HT-29 (cell line): ENCODE measurements at places on chromosomes 3 and 15. TPM values are rescaled to one million over a fixed set of nuclear protein-coding genes. Genes with fewer than 3 reads are reported as not detected.
A peak's percentile ranks its signal among the peaks of the same experiment; 100 is the strongest.

DNA sequence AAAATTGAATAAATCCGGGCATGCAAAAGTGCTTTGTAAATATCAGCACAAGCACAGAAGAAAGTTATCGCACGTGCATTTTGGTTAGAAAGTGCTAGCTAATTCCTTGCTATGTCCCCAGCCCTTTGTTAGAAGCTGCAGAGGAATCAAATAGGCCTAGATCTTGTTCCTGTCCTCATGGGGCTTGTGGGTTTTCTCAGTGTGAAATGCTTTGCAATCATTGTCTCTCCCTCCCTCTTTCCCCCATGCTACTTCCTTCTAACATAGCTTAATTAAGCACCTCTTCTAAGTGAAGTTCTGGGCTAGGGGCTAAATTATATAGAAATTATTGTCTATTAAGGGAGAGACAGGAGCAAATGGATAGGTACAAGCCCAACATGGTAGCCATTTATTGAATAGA lies 271.7 kb downstream of the RPLP1 start:
- no peak for DNase-seq

- DNase-seq: peak; percentile 66
Observed at GRCh38 chr15:73799466-73799865, 46.3 kb upstream of the INSYN1 start.

Gene LRRC31
- 0.29 and 0.48 TPM in 2 replicates for total RNA-seq

DNA sequence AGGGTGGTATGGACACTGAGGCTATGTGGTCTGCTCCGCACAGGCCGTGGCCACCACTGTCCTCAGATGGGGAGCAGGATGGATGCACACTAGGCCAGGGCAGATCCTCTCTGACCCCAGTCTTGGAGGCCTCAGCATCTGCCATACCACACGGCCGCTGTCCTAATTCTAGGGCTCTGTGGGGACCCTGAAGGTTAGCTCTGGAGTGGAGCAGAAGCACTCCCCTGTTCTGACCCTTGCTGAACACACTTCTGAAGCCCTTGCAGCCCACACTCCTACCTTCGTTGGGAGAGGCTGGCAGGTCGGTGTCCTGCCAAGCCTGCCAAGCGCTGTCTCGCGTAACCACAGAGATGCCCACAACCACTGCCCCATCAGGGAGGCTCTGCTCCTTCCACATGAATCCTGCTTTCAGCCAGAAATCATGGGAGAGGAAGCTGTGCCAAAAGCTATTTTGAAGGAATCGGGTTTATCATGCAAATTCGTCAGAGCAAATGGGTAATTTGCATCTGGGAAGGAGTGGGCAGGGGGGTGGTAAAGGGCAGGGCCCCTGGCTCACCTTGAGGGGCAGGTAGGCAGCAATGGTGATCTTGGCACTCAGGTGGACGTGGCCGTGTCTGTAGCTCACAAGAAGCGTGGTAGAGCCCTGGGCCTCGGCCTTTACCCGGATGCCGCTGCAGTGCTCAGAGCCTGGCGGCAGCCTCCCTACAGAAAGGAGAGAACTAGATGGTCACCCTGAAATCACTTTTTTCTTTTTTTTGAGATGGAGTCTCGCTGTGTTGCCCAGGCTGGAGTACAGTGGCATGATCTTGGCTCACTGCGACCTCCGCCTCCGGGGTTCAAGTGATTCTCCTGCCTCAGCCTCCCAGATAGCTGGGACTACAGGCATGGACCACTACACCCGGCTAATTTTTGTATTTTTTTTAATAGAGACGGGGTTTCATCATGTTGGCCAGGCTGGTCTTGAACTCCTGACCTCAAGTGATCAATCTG lies 54.4 kb downstream of the NUP210 start:
- DNase-seq: no peak

DNA sequence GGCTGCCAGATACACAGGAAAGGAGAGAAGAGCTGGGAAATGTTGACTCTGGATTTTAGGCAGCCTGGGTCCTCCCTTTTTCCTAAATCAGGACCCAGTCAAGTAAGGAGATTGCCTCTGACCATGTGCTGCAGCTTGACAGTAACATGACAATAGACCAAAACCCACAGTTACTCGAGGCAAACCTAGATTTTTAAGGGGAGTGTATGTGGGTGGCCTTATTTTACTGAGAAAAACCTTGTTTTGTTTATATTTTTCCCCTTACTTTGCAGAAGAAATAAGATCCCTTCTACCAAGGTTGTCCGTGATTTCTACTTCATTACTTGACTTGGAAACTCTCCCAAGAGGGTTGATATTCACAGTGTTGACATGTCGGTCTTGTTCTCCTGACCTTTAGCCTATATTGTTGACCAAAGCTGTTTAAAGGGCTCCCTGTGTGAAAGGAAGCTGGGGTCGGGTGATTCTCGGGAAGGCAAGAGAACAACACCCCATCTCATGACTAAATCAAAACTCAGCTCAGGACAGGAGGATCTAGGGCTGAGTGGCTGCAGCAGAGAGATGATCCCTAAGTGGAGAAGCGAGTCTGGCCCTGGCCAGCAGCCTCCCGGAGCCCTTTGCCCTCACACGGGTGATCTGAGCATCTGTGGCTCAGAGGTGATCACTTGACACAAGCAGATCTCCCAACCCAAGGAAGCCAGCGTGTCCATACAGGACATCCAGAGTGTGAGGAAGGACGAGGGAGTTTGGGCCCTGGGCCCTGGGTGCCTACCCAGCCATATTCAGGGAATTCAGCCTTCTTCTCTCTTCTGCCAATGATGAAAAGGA lies 31.0 kb upstream of the SLCO2A1 start:
- DNase-seq: no peak

DNA sequence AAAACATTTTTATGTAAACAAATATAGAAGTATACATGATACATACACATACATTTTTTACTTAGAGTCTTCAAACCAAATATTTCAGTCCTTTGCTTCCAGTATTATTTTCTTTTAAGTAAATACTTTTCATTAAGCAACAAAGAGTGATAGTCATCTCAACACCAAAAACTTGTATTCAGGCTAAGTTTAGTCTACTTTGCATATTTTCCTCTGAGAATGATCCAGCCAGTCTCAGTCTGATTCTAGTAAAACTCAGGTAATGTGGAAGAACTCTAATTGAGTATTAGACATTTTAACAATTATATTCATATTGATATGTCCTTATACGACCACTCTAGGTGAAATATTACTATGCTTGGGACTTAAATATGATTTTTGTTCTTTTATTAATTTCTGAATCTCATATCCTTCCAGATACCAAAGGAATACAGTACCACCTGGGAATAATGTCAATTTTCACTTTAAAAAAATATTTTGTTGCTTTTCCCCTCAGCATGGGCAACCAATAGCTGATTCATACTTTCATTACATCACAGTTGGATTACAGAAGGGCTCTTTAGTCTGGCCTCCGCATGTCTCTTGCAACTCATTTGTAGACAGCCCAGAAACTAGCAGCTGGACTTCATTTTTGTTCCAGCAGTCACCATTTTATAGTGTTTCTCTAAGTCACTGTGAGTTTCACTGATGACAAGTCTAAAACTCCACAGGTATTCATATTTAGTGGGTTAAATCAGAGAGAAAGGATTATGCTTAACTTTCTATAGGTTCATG lies 390.4 kb downstream of the ZBTB20 start:
- no peak for DNase-seq

Gene AQP9
- not detected in 2 replicates for total RNA-seq

Gene KIF15
- 4.9 and 5.5 TPM in 2 replicates for total RNA-seq

Gene MYEF2
- total RNA-seq: 17.9 and 20.5 TPM in 2 replicates

Gene CHRNB4
- 0.03 TPM in 1 of 2 replicates, not detected in the other for total RNA-seq

GRCh38 chr3:185582871-185583270 lies 3.2 kb upstream of the SENP2 start:
- no peak for DNase-seq

GRCh38 chr3:152253514-152253913 lies 15.2 kb upstream of the MBNL1 start:
- no peak for DNase-seq

Gene CLRN1
- total RNA-seq: not detected in 2 replicates

GRCh38 chr3:64563751-64564150 lies 124.0 kb downstream of the ADAMTS9 start:
- DNase-seq: no peak

DNA sequence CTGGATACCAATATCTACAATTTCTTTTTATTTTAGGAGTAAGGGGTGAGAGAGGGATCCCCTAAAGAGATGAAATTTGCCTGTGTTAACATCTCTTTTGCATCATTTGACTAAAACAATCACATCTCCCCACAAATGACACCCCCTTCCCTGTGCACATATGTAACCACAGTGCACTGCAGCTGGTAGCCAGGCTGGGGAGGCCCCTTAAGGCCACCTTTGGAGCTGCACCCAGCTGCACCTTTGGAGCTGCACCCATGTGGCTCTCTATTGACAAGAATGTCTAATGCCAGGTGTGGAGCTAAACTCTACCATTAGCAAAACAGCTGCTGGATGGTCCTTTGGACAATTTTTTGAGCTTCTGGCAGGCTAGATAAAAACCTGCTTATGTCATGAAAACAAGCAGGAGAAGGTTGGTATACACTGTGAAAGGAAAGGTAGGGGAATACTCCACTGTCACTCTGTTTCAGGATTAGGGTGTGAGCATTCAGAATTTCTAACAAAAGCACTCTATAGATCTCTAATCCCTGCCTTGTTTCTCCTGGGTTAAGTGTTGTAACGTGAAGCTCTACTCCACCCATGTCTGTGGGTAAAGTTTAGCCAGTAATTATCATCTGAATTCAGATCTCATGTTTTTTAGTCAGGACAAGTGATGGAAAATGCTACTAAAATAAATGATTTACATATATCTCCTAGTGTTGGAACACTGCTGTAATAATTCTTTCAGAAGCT lies 52.1 kb downstream of the TFG start:
- peak; percentile 59 for DNase-seq

Gene MITF
- total RNA-seq: 0.08 TPM in 1 of 2 replicates, not detected in the other

DNA sequence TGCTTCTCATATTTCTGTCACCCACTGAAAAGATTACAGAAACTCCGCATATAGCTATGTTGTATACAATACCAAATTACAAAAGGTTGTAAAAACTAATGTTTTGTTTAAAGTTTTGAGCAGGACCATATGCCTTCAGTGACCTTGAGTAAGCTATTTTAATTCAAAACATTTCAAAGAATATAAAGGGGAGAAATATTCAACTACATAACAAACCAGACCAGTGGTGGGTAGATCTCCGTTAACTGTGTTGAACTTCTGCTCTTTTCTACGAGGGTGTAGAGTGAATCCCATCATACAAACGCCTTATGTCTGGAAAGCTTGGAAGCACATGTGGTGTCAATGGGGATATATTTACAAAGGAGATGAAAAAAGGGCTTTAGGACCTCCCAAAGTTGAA lies 68.4 kb upstream of the NR2F2 start:
- DNase-seq: no peak

- DNase-seq: no peak
Observed at GRCh38 chr3:185254799-185255198, 950 bp upstream of the EHHADH start.

Gene DUSP7
- total RNA-seq: 15.7 and 18.5 TPM in 2 replicates

- DNase-seq: no peak
Observed at GRCh38 chr3:168161696-168162095, 66.0 kb upstream of the GOLIM4 start.

DNA sequence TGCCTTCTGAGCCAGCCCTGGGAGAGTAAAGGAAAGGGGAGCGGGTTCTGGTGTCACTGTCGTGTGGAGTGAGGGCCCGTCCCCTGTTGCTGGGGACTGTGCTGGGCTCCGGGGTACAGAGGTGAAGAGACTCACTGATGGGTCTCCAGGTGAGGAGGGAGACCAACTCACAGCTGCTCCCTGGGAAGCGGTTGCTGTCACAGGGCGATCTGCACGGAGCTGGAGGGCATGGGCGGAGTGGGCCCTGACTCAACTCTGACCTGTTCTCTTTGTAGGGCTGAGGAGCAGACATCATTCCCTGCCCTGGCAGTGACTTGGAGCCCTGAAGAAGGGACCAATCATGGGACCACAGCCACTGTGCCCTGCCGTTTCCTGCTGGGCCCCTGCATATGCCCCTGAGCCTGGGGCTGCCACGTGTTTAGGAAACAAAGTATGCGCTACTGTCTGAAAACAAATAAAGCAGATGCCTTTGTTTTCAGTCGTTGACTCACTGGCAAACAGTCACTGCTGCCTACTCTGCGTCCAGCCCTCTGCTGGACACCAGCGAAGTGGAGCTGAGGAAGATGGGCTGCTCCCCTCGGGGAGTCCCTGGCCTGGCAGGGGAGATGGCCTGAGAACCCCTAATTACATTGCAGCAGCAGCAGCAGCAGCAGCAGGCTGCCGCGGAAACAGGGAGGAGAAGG lies 22.9 kb upstream of the PLXNA1 start:
- DNase-seq: peak; percentile 81

Gene EIF4E3
- total RNA-seq: 0.21 and 0.28 TPM in 2 replicates

DNA sequence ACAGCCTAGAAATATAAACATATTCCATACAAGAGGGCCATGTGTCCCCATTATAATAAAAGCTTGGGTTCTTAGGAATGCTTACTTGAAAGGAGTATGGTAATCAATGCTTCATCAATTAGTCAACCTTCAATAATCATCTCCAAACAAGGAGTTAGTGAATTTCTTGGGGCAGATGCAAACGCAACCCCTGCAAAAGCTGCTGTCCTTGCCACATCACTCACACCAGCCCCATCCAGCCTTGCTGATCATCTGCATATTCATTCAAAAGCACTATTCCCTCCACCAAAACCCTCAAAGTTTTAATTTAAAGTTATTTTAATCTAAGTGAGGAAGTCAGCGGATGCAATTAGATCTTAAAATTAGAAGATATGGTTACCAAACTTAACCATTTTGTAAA lies 54.0 kb upstream of the VGLL4 start:
- no peak for DNase-seq

DNA sequence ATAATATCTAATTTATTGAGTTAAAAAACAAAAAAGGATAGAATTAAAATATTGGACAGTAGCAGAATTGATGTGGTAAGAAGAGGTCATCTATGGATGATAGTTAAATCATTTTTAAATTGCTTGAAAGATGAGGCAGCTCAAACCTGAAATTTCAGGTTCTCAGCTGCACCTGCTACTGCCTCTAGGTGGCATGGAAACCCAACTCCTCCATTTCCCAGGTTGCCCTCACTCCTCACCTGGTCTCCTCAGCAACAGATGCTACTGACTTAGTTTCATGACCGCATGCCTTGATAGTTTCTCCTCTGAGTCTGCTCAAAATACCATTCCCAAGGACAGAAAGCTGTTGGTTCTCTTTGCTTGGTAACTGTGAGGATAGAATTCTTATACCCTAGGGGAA lies 148.1 kb downstream of the ABHD5 start:
- DNase-seq: peak; percentile 8
